NCI-H524 treated with DMSO at 0.1 percent for 48 hours (cell line): ENCODE measurements at places on chromosomes 11 and 22.

DNA sequence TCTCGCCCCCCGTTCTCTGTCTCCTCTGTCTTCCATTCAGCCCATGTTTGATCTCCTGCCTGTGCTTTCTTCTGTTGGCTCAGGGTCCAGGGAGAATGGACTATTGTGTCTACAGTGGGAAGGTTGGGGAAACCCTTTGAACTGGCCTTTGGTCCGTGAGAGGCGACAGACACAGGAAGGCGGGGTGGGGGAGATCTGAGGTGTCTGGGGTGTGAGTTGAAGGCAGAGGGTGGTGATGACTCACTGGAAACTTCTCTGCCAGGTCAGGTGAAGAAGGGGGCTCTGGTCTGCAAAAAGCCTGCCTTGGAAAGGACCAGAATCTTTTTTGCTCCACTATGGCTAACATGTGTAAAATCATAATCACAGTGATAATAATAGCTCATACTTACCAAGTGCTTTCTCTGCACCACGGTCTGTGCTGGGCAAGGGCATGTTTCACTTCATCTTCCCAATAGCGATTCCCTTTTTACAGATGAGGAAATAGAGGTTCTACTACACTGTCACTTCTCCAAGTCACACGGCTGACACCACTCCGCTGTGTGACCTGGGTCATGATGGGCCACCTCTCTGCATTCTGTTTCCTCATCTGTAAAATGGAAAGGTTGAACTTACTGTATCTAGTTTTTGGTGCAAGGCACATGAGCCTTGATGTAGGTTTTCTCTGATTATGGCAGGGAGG, 99.8 kb upstream of the ALX4 start:
- no peak for DNase-seq

DNA sequence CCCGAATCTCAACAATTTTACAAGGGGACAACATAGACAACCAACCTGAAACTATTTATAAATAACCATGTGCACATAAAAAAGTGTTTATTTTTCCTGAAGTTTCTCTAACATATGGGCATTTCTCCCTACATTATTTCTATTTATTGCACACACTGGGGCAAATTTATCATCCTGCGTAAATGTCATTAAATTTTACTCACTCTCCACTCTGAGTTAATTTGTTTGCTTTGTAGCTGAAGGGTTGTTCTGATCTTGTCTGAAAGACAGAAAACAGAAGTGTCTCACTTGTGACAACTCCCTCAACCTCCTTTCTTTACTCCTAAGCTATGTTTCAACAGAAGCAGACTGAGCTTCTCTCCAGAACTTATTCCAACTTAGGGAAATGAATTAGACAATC, 194.2 kb downstream of the HIPK3 start:
- no peak for DNase-seq

- DNase-seq: no peak
These were observed 10.1 kb downstream of the PRR14L start for GRCh38 chr22:31739795-31740201.

- DNase-seq: no peak
These were observed 7.2 kb downstream of the POLD4 start for GRCh38 chr11:67345920-67346819.

- DNase-seq: no peak
These were observed 20.3 kb upstream of the APLP2 start for GRCh38 chr11:130049328-130049771.

DNA sequence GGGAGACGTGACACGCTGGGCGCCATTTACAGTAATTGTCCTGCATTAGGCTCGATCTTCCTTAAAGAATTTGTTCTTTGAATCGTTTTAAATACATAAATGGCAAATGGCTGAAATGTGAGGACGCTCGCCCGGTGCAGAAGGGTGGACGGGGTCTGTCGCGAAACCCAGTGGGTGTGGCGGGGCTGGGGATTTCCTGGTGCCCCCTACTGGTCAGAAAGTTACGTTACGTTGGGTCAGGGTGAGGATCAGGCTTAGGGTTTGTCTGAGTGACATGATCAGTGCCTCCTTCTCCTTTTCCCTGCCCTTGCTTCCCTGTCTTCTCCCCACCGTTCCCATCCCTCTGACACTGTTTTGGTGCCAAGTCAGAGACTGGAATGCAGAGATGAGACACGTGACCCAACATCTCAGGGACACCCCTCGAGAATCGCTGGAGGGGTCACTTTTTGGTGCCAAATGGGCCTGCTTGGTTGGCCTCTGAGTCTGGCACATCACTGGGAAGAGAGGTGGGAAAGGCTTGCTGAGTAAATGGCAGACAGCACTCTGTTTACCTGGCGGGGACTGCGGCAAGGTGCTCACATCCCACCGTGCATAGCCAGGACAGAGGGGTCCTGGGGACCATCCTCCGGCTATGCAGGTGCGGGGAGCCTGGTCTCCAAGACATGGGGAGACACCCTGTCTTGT, 1107.6 kb downstream of the BRD1 start:
- DNase-seq: no peak

- DNase-seq: no peak
These were observed 146.8 kb downstream of the MN1 start for GRCh38 chr22:27654546-27655445.
